ENCODE measurements at places on chromosomes 6 and 20. TPM values are rescaled to one million over a fixed set of nuclear protein-coding genes. Genes with fewer than 3 reads are reported as not detected.

DNA sequence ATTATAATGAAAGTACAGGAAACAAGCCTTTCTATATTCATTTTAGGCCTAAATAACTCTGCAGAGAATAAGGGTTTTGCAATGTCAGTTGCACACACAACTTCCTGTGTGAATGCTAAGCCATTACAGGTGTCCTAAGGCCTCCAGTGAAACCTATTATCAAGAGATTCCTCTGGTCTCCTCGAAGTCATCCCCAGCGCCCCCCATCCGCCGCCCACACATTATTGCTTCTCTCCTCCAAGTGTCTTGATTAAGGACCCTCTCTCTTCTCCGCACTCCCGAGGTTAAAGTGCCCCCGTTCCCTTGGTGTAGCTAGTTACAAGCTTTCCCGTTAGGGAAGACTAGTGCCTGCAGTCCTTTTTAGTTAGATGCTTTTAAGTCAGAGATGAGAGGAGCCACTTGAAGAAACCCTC lies 1.3 kb downstream of the HIVEP2 start:
- DNase-seq: no peak

- no peak for DNase-seq
These were observed 226.6 kb downstream of the COL12A1 start for GRCh38 chr6:74979065-74979766.

DNA sequence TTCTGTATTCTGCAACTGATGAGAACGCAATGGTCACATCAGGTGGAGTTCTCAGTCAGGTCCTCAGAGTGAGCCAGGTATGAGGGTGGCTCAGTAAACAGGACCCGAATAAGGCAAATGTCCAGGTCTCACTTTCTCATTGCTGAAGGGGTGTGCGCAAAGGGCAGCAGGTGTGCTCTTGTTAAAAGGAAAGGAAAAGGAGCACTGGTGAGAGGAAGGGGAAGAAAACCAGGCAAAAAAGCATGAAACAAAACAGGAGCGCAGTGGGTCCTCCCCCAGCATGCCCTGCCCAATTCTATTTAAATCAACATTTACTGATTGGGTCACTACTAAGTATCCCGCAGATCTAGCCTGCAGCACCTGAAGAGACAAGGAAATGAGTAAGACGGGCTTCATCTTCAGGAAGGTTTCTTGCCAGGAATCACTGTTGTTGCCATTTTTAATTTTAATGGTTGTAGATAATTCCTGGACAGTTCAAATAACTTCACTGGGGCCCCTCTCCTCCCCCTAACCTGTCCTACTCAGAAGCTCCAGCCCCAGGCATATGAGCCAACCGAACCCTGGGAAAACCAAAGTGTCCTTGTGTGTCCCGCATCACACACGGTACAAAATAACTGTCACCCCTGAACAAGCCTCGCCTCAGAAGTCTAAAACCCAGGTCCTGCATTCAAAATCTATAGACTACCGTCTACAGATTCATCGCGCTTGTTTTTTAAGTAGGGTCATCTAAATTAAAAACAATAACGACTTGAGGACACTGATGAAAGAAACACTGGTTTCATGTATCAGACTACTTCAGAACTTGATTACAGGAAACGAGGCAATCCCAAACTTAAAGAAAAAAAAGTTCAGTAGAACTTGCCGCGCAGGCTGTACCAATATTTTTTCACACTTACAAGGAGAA lies 980 bp downstream of the MBOAT1 start:
- DNase-seq: no peak

DNA sequence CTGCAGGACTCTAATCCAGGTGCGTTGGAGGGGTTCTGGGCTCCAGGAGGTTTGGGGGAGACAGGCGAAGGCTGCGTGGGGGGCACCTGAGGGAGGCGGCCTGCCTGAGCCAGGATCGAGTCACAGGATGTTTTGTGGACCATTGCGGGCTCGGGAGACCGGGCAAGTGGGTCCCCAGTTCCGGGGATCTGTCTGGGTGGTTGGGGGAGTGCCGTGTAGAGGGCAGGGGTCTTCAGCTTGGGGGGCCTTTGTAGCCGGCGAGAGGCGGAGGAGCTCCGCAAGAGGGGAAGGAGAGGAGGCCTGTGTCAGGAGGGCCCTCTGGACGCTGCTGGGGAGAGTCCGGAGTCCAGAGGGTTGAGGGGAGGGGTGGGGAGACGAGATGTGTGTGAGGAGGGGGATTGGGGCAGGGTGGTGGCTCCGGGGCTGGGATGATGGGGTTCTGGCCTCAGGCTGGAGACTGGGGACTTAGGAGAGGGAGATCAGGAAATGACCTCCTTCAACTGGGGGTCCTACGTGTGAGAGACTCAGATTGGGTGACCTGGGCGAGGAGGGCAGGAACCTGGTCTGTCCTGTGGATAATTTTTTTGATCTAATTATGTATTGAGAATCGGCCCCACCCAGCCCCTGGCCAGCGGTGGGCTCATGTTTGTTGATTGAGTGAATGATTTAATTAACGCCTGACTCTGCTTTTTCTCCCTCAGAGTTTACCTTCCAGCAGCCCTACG lies 505 bp downstream of the SNAI1 start:
- DNase-seq: no peak

The KCNB1 gene
- 0.50 TPM for polyA plus RNA-seq

- no peak for DNase-seq
These were observed 6.6 kb downstream of the MOG start for GRCh38 chr6:29663300-29664042.

- no peak for DNase-seq
These were observed 8.0 kb upstream of the NKX2-2 start for GRCh38 chr20:21521596-21522480.

The RBM39 gene
- polyA plus RNA-seq: 741 TPM

The TFAP2D gene
- polyA plus RNA-seq: not detected

DNA sequence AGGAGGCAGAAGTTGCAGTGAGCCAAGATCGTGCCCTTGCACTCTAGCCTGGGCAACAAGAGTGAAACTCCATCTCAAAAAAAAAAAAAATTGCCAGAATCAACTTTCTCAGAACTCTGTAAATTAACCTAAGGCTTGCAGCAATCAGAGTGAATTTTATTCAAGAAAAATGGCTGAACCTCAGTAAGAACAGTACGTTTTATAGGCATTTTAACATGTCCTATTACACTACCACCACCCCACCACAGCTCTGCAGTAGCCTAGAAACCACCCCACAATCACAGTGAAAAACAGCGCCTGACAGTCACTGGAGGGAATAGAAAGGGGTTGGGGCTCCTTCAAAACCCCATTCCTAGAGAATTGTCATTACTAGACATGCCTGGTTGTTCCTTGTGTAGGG lies 16.4 kb upstream of the BTN1A1 start:
- DNase-seq: no peak

DNA sequence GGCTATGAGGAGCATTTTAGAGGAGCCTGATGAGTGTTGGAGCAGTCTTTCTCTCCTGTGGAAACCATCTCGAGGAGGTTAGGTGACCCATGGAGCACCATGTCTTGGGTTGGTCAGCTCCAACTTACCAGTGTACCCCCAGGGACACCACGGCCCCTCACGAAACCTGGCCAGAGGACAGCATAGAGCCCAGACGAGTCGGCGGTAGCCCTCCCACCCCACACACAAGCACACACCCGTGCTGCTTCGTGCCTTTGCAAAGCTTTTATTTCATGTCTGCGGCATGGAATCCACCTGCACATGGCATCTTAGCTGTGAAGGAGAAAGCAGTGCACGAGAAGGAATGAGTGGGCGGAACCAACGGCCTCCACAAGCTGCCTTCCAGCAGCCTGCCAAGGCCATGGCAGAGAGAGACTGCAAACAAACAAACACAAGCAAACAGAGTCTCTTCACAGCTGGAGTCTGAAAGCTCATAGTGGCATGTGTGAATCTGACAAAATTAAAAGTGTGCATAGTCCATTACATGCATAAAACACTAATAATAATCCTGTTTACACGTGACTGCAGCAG lies 53.6 kb downstream of the EZR start:
- no peak for DNase-seq

GRCh38 chr6:31585491-31585890 lies 586 bp upstream of the LST1 start:
- no peak for DNase-seq

GRCh38 chr20:35002426-35003210 lies 47.0 kb downstream of the MYH7B start:
- no peak for DNase-seq

DNA sequence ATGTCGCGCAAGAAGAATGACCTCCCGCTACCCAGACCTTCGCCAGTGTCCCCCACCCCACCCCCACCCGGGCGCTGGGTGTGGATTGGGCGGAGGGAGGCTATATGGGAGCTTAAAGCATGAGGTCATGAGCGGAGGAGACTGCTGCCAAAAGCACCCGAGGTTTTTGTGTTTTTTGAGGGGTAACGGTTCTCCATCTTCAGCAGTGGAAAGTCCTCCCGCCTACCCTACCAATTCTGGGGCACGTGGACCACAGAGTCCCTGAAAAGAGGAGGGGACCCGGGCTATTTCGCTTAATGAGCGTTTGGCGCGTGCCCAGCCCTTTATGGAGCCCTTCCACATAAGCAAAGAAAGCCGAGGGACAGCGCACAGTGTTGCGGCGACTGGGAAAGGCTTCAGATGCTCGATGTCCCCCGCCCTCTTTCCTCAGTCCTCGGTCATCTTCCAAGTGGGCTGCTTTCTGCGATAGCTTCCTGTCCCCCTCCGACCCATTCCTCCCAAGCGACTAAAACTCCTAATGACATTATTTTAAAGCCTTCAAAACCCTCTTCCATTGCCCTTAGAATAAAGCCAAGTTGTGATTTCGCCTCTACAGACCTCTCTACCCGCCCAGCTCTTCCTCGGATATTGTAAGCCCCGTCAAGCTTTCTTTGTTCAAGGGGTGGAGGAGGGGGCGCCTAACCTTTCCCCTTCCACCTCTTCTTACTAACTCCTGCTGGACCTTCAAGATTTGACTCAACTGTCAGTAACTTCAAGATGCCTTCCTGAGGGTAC lies 2.1 kb upstream of the TRERF1 start:
- peak; percentile 83 for DNase-seq

The SLC17A1 gene
- polyA plus RNA-seq: 0.08 TPM

The SPATA25 gene
- polyA plus RNA-seq: 3.4 TPM

GRCh38 chr6:75183099-75183541 lies 22.7 kb downstream of the COL12A1 start:
- no peak for DNase-seq

- DNase-seq: no peak
These were observed 33.3 kb downstream of the SUN5 start for GRCh38 chr20:32970973-32971300.

DNA sequence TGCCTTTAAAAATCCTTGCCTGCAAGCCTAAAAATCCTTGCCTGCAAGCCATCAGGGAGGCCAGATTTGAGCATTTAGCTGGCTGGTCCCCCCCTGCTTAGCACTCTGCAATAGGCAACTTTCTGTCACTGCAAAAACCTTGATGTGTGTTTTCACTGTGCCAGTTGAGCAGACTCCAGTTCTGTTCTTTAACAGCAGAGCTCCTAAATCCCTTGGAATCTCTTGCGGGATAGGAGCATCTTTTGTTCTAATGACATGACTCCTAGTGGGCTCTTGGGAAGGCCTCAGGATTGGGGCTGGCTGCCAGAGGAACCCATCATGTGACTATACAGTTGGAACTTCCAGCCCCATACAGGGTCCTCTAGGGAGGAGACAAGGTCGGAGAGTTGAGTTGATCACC lies 50.4 kb downstream of the FAM184A start:
- DNase-seq: no peak

DNA sequence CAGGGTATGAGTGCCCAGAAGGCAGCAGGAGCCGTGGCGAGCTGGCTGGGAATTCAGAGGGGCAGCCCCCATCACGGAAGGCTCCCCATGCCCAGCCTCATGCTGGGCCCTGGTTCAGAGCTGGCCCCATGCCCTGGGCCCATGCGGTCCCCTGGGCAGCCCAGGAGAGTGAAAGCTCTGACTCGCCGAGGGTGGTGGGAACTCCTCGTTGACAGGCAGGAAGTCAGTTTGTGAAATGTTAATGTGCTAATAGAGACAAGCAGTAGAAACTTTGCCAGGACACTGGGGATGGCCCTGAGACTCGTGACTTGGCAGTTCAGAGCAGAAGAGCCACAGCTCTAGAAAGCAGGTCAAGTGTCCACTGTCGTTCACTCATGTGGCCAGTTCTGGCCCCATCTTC lies 353.0 kb downstream of the TAF4 start:
- no peak for DNase-seq

The SCRT2 gene
- polyA plus RNA-seq: not detected

- DNase-seq: no peak
These were observed 453.3 kb downstream of the RFPL4B start for GRCh38 chr6:112800439-112800838.

The POU5F1 gene
- 0.90 TPM for polyA plus RNA-seq

- DNase-seq: peak; percentile 4
These were observed 1082.4 kb upstream of the MAP3K7 start for GRCh38 chr6:91669154-91669870.

- DNase-seq: peak; percentile 51
These were observed 251.6 kb downstream of the HACE1 start for GRCh38 chr6:104608101-104608500.

DNA sequence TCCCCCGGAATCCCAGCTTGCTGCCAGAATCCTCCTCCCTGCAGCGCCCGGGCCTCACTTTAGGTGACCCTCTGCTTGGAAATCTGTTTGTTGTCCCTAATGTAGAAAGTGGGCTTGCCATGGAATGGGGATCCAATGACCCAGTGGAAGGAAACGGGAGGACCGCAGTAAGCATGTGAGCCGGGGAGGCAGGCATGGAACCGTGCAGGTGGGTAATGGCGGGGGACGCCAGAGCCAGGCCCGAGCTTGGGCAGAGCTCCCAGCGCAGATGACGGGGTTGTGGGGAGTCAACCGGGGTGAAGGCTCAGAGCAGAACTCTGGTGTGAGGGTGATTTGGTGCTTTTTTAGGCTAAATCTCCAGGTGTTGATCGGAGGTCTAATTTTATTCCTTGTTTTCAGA lies 188.3 kb downstream of the QKI start:
- no peak for DNase-seq

The CGA gene
- 4.6 TPM for polyA plus RNA-seq

- no peak for DNase-seq
These were observed 48.2 kb downstream of the SIRPA start for GRCh38 chr20:1943275-1944002.

The YWHAB gene
- 178 TPM for polyA plus RNA-seq

The DNPH1 gene
- polyA plus RNA-seq: 21.3 TPM

- no peak for DNase-seq
These were observed 190.8 kb downstream of the DLL1 start for GRCh38 chr6:170100046-170100445.

GRCh38 chr6:110221738-110222137 lies 41.5 kb downstream of the CDC40 start:
- DNase-seq: no peak

The CLVS2 gene
- 0.07 TPM for polyA plus RNA-seq

The RIMS1 gene
- 0.59 TPM for polyA plus RNA-seq

The CSE1L gene
- polyA plus RNA-seq: 84.6 TPM

- DNase-seq: peak; percentile 60
These were observed 271.4 kb downstream of the ALDH8A1 start for GRCh38 chr6:134678436-134678889.

GRCh38 chr6:100565439-100566104 lies 100.9 kb upstream of the SIM1 start:
- no peak for DNase-seq

The SLC35F1 gene
- polyA plus RNA-seq: 3.7 TPM

The BMP6 gene
- 3.8 TPM for polyA plus RNA-seq

The ENPP5 gene
- 12.0 TPM for polyA plus RNA-seq

The CST5 gene
- not detected for polyA plus RNA-seq

- no peak for DNase-seq
These were observed 37.2 kb downstream of the SNAP25 start for GRCh38 chr20:10255846-10256245.

The TTK gene
- polyA plus RNA-seq: 28.1 TPM

The CUTA gene
- 171 TPM for polyA plus RNA-seq

- DNase-seq: no peak
These were observed 118.1 kb downstream of the FAM120B start for GRCh38 chr6:170424604-170425126.
